Stomach (tissue), 19 donors: ENCODE measurements at places on chromosomes 3 and 15. TPM values are rescaled to one million over a fixed set of nuclear protein-coding genes. Genes with fewer than 3 reads are reported as not detected.
A peak's percentile ranks its signal among the peaks of the same experiment; 100 is the strongest.

DNA sequence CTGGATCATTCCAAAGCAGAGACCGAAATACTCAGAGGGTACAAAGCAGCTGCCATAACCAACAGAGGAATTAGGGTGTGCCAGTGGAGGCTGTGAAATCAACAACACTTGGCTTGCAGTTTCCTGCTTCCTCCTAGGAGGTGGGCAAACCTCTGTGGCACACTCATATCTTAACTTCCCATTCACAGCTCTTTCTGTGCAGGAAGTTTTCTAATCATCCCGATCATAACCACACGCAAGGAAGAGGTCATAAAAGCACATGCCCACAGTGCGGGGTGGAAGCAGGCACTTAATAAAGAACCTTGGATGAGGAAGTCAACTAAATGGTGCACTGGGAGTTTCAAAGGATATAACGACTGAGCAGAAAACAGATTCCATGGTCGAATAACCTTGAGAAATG is 5.1 kb downstream of the SCAMP2 start:
- peak overlapping the region; percentile 95 for H3K27ac ChIP-seq
- peaks cover 78% of the 10 kb centered on the region for H3K4me1 ChIP-seq
- no peak overlapping the region for H3K4me3 ChIP-seq
- peak; percentile 57 for DNase-seq

DNA sequence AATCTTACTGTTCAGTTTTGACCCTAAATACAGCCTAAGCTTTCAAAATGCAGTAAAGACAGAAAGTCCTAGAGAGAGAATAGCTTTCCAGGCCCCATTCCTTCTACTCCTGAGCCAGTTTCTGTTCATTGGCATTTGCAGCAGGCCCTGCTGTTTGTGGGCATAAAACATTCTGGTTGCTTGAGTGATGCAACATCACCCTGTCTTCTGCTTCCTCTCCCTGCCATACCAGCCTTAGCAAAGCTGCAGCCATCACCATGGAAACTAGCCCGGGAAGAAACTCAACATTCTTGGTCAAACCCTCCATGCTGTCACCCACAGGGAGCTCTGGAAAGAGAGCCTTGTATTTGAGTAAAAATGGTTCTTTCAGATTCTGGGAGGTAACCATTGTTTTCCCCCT is 325.7 kb downstream of the MAGI1 start:
- no peaks in the 10 kb centered on the region for H3K4me1 ChIP-seq
- no peak overlapping the region for H3K4me3 ChIP-seq
- H3K27me3 ChIP-seq, result no peaks in the 10 kb centered on the region
- H3K36me3 ChIP-seq, result no peaks in the 10 kb centered on the region

DNA sequence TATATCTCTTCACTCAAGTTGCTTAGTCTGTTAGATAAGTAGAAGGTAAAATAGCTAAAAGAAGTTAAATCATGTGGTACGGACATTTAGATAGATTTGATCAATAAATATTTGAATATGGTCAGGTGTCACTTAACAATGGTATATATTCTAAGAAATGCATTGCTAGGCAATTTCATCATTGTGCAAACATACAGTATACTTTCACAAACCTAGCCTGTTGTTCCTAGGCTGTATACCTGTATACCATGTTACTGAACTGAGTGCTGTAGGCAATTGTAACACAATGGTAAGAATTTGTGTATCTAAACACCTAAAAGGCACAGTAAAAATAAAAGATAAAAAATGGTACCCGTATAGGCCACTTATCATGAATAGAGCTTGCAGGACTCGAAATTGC is 112.8 kb upstream of the CGNL1 start:
- H3K4me3 ChIP-seq, result no peak overlapping the region
- DNase-seq, result no peak
- peaks cover 49% of the 10 kb centered on the region for H3K36me3 ChIP-seq
- H3K27me3 ChIP-seq, result no peaks in the 10 kb centered on the region

RBMS3 gene
- total RNA-seq, result 44.8 TPM

DNA sequence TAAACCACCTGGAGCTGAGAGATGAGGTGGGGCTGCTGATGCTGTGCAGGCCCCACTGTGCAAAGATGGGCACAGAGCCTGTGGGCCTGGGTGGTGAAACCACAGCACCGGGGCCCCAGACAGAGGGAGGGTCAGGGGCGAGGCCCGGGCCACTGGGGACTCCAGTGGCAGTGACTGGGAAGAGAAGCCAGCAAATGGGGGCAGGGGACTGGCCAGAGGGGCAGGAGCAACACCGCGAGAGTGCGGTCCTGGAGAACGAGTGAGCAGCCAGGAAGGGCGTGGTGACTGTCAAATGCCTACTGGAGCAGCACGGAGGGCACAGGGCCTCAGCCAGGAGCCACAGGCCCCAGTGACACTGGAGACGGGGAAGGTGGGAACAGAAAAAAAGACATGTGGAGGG is 39.8 kb downstream of the HCN4 start:
- DNase-seq, result no peak
- H3K4me3 ChIP-seq, result no peak overlapping the region
- H3K36me3 ChIP-seq, result no peaks in the 10 kb centered on the region
- H3K27ac ChIP-seq, result no peak overlapping the region
- H3K27me3 ChIP-seq, result peaks cover 2% of the 10 kb centered on the region

DNA sequence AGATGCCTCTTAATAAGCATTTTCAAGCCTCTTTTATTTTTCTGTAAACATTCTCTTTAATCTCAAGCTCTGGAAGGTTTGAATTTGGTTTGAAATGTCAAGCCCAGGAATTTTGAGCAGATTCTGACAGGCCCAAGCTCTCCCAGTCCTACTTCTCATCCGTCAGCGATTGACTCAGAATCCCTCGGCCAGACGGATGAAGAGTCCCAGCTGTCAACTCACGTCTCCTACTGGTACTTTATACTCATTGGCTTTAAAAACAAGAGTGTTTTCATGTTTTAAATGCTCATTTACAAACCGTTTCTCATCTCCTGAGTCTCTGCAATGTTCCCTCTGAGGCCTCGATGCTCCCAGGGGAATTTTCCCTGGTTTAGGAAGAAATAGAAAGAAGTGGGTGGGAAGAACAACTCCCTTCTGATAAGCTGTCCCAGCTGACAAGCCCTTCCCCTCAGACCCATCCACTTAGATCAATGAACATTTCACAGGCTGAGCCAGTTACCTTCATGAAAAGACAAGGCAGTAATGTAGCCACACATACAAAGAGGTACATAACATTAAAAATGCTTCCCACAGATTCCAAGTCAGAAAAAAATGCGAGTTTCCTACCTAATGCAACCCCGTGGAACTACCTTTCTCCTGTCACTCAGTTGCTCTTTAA is 478.2 kb upstream of the DPH6 start:
- H3K36me3 ChIP-seq, result no peaks in the 10 kb centered on the region
- no peaks in the 10 kb centered on the region for H3K4me1 ChIP-seq
- H3K4me3 ChIP-seq, result no peak overlapping the region
- no peak overlapping the region for H3K27ac ChIP-seq

C3orf85 gene
- total RNA-seq, result not detected

GPR171 gene
- total RNA-seq, result 16.3 TPM

MYZAP gene
- total RNA-seq, result 59.8 TPM

GRCh38 chr3:33921608-33922007 is 123.2 kb downstream of the PDCD6IP start:
- no peak overlapping the region for H3K4me3 ChIP-seq
- no peaks in the 10 kb centered on the region for H3K27me3 ChIP-seq
- H3K36me3 ChIP-seq, result no peaks in the 10 kb centered on the region
- DNase-seq, result no peak

DNA sequence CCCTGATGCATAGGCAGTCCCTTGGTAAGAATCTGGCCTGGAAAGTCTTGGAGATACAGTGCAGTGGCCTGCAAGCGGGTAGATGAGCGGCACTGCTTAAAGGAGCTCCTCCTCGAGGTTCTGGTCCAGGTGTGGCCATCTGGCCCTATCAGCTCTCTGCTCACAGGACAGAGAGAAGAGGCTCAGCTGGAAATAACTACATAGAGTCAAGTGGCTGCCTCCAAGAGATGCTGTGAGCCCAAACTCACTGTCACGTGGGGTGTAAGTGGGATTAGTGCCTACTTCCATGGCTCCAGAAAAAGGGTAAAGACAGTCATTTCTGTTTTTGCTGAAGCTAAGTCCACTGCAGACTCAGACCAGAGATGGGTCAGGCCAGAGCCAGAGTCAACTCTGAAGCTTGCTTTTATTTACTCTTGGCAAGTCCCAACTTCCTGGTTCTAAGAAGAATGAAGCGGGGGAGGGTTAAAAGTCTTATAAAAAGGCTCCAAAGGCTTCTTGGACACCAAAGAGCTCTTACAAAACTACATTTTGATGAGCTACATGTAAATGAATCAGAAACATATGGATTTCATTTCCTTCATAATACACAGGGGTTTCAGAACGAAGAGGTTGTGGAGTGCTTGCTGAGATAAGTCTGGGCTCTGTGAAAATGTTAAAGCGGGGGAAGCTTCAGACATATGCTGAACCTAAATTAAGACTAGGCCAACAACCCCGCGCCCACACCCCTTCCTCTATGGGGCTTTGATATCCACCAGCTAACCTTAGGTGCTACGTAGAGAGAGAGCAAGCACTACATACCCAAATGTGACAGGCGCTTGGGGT is 77.1 kb downstream of the PDZRN3 start:
- no peaks in the 10 kb centered on the region for H3K27me3 ChIP-seq
- H3K4me1 ChIP-seq, result peaks cover 25% of the 10 kb centered on the region
- no peaks in the 10 kb centered on the region for H3K36me3 ChIP-seq
- H3K27ac ChIP-seq, result peak overlapping the region; percentile 77
- H3K4me3 ChIP-seq, result no peak overlapping the region

FBN1 gene
- 53.0 TPM for total RNA-seq

TMEM158 gene
- total RNA-seq, result 0.89 TPM

CLDN1 gene
- 4.9 TPM for total RNA-seq

DNA sequence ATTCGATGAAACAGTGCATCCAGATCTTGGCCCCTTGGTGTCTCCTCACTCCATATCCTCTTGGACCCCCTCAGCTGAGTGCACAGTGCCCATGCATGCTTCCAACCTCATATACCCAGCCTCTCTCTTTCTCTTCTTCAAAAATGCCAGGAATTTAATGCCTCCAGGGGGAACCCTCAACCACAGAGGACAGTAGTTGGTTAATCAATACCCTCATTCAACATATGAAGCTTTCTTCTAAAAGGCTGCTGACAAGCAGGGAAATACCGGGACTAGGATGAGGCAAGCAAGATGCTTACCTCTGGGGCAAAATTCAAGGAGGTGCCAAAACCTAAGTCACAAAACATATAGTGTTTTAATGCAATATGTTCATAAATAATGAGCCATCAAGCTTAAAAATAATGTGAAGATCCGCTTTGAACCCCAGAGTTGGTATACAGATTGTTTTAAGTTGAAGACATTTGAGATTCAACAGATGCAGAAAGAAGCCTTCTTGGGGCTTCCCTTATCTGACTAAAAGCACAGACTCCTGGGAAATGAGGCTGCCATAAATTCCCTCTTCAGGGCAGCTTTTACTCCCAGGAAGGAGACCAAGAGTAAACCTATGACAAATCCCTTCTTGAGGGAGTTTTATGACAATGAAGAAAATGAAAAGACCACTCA is 48.2 kb upstream of the FHIT start:
- no peaks in the 10 kb centered on the region for H3K4me1 ChIP-seq
- H3K27ac ChIP-seq, result no peak overlapping the region
- H3K4me3 ChIP-seq, result no peak overlapping the region

FHIT gene
- 5.8 TPM for total RNA-seq
